ENCODE measurements at places on chromosomes 12 and 14.

- DNase-seq = no peak
Measured at GRCh38 chr12:114967151-114967550, 283.2 kb upstream of the TBX3 start.

GRCh38 chr12:92482599-92482998, 220.2 kb upstream of the PLEKHG7 start:
- DNase-seq = no peak

DNA sequence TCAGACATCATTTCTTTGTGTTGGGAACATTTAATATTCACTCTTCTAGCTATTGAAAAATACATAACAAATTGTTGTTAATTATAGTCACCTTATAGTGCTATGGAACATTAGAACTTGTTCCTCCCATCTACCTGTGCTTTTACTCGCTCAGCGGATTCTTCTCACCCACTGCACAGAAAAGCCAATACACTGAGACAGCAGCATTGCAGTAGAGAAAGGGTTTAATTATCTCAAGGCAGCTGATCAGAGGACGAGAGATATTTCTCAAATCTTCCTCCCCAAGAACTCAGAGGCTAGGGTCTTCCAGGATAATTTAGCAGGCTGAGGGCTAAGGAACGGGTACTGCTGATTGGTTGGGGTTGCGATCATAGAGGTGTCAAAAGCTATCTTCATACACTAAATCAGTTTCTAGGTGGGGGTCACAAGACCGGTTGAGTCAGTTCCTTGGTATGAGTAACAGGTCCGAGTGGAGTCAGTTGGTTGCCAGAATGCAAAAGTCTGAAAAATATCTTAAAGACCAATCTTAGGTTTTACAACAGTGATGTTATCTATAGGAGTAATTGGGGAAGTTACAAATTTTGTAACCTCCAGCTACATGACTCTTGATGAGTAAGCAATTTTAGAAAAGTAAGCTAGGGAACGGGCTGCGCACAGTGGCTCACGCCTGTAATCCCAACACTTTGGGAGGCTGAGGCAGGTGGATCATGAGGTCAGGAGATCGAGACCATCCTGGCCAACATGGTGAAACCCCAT, 173.1 kb downstream of the FBXL14 start:
- no peak for DNase-seq

DNA sequence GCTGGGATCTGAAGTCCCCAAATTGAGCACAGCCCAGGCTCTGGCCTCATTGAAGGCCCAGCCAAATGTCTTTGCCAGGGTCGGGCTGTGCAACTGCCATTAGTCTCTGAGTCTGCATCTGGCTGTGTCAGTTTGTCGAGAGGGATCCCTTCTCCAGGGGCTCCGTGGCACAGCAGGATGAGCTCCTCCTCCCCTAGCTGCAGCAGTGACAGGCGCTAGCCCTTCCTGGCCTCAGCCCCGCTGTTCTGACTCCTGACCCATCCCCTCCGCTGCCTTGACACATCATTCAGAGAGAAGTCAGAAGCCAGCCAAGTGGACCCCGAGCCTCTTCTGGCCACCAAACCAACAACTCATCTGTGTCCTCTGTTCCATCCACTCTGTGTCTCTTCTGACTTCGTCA, 188.3 kb downstream of the CALM1 start:
- DNase-seq = no peak

DNA sequence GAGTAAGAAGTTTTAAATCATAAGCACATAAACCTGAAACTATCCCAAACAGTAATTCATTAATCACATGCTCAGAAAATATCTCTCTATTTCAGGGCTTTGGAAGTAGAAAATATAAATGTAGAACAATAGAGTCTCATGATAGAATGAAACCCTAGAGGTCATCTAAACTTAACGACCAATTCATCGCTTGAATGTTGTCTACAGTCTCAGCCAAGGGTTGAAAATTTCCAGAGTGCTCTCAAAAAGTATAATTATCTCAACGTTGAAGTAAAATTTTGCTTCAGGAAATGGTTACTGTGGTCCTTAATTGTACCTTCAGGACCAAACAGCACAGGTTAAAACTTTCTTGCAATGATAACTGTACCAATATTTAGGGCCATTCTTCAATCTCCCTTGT, 1053.6 kb upstream of the SEL1L start:
- no peak for DNase-seq

All from D721Med (cell line).